Stomach (tissue), 19 donors: ENCODE measurements at places on chromosomes 6 and 20. TPM values are rescaled to one million over a fixed set of nuclear protein-coding genes. Genes with fewer than 3 reads are reported as not detected.

DNA sequence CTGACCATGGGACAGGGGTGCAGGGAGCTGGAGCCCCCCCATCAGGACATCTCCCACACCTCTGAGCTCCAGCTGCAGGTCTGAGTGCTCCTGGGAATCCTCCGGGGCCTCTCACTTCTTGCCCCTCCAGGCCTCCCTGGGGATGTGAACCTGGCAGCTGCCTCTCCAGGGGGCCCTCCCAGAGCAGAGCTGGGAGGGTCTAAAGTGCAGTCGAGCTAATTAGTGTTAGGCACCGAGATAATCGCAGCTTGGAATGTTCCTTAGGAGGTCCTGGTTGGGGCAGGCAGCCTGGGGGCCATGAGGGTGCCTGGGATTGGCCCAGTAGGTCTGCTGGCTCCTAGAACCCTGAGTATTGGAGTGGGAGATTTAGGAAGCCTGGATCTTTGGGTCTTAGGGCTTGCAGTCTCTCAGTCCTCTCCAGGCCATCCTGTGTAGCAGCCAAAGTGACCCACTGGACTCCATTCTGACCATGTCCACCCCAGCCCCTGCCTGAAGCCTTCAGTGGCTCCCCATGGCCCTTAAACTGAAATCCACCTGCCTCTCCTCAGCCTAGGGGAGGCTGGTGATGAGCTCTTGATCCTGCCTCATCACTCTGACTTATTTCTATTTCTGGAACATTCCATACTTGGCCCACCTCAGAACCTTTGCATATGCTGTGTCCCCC is 26.0 kb downstream of the CEBPB start:
- DNase-seq = no peak

DNA sequence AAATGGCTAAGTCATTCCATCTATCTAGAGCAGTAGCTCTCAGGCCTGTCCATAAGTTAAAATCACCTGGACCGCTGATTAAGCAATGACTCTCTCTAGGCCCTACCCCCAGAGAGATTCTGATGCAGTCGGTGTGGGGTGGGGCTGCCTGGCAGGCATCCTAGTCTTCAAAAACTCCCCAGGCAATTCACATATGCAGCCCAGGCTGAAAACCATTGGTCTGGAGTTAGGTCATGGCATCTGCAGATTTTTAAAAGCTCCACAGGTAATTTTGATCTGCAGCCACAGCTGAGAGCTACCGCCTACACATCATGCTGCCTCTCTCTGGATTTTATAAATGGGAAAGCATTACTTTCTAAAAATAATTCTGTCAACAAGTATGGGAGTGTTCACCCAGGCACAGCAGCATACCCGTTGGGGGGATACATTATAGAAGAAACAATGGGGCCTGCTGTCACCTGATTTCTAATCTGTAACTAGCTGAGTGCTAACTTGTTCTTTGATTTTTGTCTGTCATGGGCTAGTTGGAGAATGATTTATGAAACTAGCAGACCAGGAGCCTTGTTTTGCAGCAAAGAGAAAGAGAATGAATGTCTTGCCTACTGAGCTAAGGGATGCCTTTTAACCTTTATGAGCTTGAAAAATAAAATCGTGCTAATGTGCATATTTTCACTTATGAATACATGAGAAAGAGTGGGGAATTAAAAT is 44.1 kb upstream of the ATXN1 start:
- DNase-seq = peak; percentile 34

Gene RING1
- 20.7 TPM for total RNA-seq

Gene SH3BGRL2
- total RNA-seq = 25.1 TPM

DNA sequence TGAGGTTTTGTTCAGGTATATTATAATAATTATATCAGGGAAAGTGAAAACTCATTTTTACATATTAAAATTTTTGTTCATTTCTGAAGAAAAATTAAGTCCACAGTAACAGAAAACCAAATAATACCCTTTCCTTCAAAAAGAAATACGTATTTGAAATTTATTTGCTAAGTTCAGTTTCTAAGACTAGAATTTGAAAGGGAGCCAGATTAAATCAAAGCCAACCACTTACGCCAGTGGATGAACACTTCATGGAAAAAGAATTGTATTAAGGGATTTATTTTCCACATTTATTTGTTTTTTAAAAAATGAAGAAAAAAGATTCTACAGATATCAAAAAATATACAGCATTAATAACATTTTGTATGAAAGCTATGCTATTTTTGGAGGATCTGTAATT is 654.4 kb downstream of the EYS start:
- DNase-seq = no peak

GRCh38 chr6:124903797-124904196 is 58.4 kb upstream of the RNF217 start:
- DNase-seq = no peak
